ENCODE measurements at places on chromosomes 6 and 20.

GRCh38 chr20:48025051-48025515, 239.8 kb upstream of the SULF2 start:
- no peak for DNase-seq

DNA sequence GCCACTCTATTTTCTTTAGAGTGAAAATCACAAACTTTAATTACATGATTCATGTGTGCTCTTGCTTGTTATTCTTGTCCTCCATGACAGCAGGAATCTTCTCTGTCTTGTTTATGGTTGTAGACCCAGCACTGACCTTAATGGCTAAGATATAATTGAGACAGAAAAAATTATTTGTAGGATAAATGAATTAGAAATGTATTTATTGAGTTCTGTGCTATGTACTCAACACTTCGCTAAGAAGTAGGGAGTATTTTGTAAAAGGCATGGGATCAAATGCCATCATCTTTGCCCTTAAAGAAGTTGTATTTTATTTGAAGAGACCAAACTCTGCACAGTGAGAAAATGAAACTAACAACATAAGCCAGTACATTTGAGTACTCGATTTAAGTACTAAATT, 71.2 kb downstream of the CBLN4 start:
- DNase-seq: no peak

- no peak for DNase-seq
Observed at GRCh38 chr6:28281288-28282064, at the start of gene PGBD1. PGBD1 (plus strand) TSS chr6:28281572; CDS start chr6:28283814, 2,242 bp downstream.

- DNase-seq: no peak
Observed at GRCh38 chr6:161543684-161544309, 269.9 kb upstream of the AGPAT4 start.
